Lung (tissue), 17 donors: ENCODE measurements at places on chromosomes 7 and 10. TPM values are rescaled to one million over a fixed set of nuclear protein-coding genes. Genes with fewer than 3 reads are reported as not detected.

- peak; percentile 83 for DNase-seq
Observed at GRCh38 chr7:125122173-125122572, 192.5 kb upstream of the POT1 start.

GRCh38 chr7:115747174-115747573 is 283.4 kb downstream of the TFEC start:
- DNase-seq: no peak

GRCh38 chr10:24449321-24449740 is 240.4 kb downstream of the KIAA1217 start:
- no peak for DNase-seq

GRCh38 chr10:132698211-132698751 is 87.7 kb downstream of the NKX6-2 start:
- DNase-seq: no peak

- DNase-seq: no peak
Observed at GRCh38 chr10:105742923-105743322, 1101.8 kb downstream of the SORCS3 start.

DNA sequence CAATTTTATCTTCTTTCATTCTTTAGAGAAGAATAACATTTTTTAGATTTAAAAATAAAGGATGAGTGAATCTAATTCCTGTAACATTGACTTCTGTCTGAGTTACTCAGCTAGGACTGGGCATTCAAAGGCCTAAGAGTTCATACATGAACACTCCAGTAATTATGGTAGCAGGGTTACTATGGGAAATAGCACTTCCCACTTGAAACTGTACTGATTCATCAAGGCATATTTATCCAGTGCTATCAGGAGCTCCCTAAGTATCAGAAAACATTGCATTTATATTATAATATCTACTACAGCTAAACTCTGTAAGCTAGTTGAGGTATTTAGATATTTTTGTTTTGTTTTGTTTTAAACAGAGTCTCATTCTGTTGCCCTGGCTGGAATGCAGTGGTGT is 41.8 kb downstream of the NDUFB2 start:
- no peak for DNase-seq

GRCh38 chr10:60872451-60872850 is 71.5 kb downstream of the RHOBTB1 start:
- DNase-seq: no peak

GRCh38 chr10:100733329-100733728 is 12.1 kb upstream of the PAX2 start:
- no peak for DNase-seq

GRCh38 chr10:70378122-70378521 is 4.3 kb downstream of the LRRC20 start:
- no peak for DNase-seq

DNA sequence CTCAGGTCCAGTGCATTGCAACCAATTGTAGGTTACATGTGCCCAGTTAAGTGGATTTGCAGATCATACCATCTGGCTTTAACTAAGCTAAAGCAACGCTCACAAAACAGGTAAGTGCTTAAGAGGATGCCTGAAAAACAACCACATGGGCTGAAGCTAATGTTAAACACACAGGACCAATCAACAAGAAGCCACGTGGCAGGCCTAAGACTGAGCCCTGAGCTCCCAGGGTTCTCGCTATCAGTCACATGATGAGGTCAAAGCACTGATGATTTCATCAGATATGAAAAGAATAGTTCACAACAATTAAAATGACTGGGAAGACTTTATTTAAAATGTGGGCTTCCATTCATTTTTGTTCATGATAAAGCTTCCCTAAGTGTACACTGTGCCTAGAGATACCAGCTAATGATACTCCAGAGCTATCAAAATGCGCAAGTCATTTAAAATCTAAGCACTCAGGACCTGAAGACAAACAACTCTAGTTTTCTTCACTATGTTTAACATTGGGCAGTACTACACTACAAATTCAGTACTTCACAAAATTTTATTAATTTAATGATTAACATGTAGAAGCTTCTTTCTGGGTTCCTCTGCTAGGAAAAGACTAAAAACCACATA is 90.6 kb downstream of the PIP4K2A start:
- no peak for DNase-seq

- DNase-seq: no peak
Observed at GRCh38 chr10:69239816-69240434, 19.8 kb downstream of the HKDC1 start.

- DNase-seq: no peak
Observed at GRCh38 chr7:107690611-107691010, 30.0 kb downstream of the SLC26A4 start.

- DNase-seq: peak; percentile 94
Observed at GRCh38 chr10:66925896-66926715, at the start of gene LRRTM3. Gene LRRTM3, plus strand, starts transcription at chr10:66926036.

- DNase-seq: no peak
Observed at GRCh38 chr7:100943693-100944092, 5.6 kb upstream of the MUC3A start.

- peak; percentile 54 for DNase-seq
Observed at GRCh38 chr7:116560021-116560970, 35.5 kb downstream of the CAV1 start.

DNA sequence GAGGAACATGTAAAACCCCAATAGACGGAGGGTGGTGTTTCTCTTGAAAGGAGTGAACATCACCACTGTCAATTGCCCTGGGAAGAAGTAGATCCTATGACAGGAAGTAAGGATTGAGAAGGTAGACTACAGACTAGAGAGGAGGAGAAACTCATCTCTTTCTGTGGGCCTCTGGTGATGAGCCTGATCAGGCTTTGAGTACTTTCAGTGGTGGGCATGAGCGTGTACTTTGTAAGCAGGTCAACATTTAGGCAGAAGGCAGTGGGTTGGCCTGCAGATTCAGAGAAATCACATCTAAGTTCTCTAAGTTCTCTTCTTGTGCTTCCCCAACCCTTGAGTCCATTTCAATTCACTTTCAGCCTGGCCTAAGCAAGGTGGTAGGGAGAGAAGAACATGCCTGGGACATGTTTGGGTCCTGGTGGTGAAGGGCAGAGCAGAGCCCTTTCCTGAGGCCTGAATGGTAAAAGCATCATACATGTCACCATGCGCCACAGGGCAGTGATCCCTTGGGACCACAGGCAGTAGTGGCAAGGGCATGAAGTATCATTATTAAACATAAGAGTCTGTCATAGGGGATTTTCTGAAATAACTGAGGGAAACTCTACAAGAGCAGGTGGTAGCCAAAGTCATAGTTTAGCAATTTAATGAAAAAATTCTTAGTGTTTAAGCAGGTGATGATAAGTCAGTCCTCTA is 56.4 kb upstream of the ANKRD1 start:
- no peak for DNase-seq

- no peak for DNase-seq
Observed at GRCh38 chr10:102367441-102367840, 28.1 kb upstream of the NFKB2 start.

GRCh38 chr10:57513637-57514036 is 754.1 kb downstream of the IPMK start:
- no peak for DNase-seq

GRCh38 chr10:78046711-78047269 is 13.1 kb downstream of the RPS24 start:
- no peak for DNase-seq

- no peak for DNase-seq
Observed at GRCh38 chr7:818031-818699, 14.1 kb upstream of the SUN1 start.

DNA sequence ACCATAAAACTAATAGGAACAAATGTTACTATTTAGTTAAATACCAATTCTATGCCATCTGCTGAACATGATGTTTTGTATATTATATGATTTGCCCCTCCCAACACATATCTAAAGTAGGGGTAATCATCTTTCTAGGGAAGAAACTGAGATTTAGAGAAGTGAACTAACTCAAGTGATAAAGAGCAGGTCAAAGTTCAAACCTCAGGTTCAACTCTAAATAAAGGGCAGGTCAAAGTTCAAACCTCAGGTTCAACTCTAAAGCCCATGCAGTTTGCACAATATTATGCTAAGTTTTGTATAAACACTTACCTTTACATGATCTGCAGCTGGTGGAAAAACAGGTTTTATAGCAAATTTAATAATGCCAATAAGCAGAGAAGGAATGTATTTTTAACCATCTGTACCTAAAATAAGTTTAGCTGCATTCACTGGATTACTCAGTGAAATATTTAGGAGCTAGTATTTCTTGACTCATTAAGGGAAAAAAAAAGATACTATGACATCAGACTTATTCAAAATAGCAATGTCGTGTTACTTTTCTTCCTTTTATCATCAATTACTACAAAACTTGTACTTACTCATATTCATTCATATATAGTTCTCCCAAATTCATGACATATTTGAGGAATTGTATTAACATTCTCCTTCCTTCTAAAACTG is 1194.3 kb upstream of the CELF2 start:
- no peak for DNase-seq

DNA sequence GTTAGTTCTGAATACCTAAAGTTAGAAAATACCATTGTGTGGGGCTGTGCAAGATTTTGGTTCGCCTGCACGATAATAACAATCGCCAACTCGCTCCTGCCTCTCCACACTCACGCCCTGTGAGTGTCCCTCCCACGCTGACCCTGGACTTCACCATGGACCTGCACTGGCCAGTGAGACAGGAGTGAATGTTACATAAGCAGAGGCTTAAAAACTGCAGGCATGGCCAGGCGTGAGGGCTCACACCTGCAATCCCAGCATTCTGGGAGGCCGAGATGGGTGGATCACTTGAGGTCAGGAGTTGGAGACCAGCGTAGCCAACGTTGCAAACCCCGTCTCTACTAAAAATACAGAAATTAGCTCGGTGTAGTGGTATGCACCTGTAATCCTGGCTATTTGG is 68.4 kb downstream of the TCERG1L start:
- DNase-seq: no peak

DNA sequence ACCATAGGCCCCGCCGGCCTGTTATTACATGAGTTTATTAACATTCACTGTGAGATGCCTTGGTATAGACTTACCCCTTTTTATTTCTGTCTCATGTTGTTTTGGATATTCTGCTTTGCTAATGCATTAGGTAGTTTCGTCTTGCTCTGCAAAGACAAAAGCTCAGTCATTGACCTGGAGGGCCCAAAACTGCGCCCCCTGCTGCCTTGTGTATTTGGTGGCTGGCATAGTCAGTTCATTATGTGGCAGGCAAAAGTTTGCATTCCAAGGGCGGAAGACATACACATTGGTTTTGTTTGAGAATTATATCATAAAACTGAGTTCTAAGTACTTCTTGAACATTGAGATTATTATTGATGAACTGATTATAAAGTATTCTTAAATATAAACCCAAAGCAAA is 372.5 kb downstream of the SDK1 start:
- DNase-seq: no peak

GRCh38 chr10:74930965-74931364 is 104.6 kb downstream of the KAT6B start:
- DNase-seq: no peak

DNA sequence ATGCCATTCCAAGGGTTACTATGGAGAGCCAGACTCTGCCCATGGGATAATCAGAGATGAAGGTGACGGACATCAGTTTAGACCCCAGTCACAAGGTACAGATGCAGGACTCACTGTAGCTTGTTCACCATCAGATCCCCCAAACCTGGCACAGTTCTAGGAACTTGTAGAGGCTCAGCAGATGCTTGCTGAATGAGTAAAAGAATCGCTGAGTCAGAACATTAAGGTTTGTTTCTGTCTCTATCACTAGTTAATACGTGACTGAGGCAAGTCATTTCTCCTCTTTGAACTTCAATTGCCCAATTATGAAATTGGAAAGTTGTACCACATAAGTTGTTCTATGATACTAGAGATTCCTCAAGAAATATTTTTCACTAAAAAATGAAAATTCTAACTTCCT is 65.1 kb downstream of the PPP1R3C start:
- DNase-seq: no peak

- DNase-seq: no peak
Observed at GRCh38 chr10:43622038-43622437, 15.8 kb downstream of the ZNF485 start.

GRCh38 chr7:106196460-106197021 is 84.4 kb upstream of the SYPL1 start:
- DNase-seq: no peak

DNA sequence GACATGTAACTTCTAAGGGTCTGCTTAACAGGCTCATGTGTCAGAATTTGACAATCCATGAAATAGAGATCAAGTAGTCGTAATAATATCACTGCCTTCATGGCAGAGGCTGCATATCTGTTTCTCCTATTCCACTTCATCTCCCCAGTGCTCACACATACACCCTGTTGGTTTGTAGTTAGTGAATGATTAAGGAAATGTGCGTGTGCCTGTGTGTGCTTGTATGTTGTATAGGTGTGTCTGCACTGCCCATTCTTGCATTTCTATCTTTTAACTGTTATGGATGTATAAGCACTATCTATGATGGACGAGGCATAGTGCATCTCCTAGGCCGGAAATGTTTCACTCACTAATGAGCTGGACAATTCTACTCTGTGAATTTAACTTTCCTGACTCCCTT is 985.2 kb downstream of the LRMDA start:
- no peak for DNase-seq

- peak; percentile 91 for DNase-seq
Observed at GRCh38 chr10:75972491-75973276, 541.3 kb downstream of the LRMDA start.

GRCh38 chr10:114359953-114360345 is 44.4 kb downstream of the AFAP1L2 start:
- no peak for DNase-seq

DNA sequence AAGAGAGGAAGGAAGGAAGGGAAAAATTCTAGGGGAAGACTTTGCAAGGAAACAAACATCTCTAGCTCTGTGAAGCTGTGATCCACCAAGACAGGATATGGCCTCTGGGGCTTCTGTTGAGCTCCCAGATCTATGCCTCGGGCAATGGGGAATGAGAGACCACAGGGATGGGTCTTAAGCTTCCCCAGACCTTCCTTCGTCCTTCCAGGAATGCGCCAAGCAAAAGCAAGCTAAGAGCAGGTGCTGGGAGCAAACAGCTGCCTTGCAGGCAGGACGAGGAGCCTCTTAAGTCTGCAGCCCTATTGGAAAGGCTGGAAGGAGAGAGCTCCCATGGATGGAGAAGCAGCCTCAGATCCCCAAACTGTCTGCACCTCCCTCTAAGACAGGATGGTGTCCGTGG is 21.9 kb upstream of the ELN start:
- DNase-seq: no peak

PHKG1 gene
- 1.8 TPM for total RNA-seq

GNB2 gene
- 150 TPM for total RNA-seq

UMAD1 gene
- 14.5 TPM for total RNA-seq

STK31 gene
- total RNA-seq: 0.86 TPM

DRGX gene
- not detected for total RNA-seq

TUBB8 gene
- total RNA-seq: not detected

POM121 gene
- 15.4 TPM for total RNA-seq

NEUROG3 gene
- not detected for total RNA-seq

LIPJ gene
- 0.14 TPM for total RNA-seq

DPY19L1 gene
- 46.1 TPM for total RNA-seq

MRLN gene
- not detected for total RNA-seq

MSS51 gene
- total RNA-seq: 2.3 TPM

TRIM4 gene
- 34.3 TPM for total RNA-seq
